ENCODE measurements at places on chromosomes 2 and 18. TPM values are rescaled to one million over a fixed set of nuclear protein-coding genes. Genes with fewer than 3 reads are reported as not detected.

MYL1 gene
- 0.36 TPM for total RNA-seq

GRCh38 chr2:207807516-207807915, 37.8 kb upstream of the FZD5 start:
- DNase-seq, result no peak

NGEF gene
- total RNA-seq, result 1.3 TPM

- no peak for DNase-seq
These were observed 214.7 kb downstream of the KLHL29 start for GRCh38 chr2:23599667-23600066.

GAD1 gene
- 0.31 TPM for total RNA-seq

STARD6 gene
- not detected for total RNA-seq
